ENCODE measurements at places on chromosomes 2 and 18.

- peak; percentile 70 for DNase-seq
Observed at GRCh38 chr2:206442833-206443734, at the start of gene ADAM23. Gene ADAM23, plus strand, starts transcription at chr2:206443532. Its CDS starts 335 bp downstream, at chr2:206443867.

DNA sequence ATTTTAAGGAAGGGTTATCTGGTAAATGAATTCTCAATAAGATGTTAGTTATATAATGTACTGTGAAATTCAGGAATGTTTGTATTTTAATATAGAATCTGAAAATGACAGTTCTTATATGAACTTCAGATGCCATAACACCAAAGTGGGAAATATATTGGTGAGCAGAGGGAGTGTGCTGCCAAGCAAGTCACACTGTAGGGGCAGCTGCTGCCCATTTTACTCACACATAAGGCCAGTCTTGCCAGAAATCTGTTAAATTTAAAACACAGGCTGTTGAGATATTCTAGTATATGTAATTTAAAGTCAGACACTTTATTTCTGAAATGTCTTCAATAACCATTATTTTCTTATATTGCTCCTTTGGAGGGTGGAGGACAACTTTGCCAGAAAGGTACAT is 34.6 kb upstream of the C1GALT1C1L start:
- no peak for DNase-seq

DNA sequence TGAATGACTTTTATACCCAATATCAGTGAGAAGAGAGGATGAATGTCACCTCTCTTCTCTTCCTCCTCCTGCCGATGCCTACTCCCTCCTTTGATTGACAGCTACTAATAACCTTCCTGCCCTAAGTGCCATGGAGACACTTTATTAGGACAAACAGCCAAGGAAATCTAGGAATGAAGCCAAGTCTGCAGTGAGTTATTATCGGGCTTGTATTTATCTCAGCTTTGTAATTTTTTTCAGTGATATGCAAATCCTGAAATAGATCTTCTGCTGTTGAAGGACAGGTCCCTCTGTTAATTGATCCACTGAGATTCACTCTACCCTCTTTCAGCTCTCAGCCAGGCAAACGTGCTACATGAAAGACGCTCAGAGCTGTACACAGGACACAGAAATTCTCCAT is 686.7 kb downstream of the TMEM182 start:
- DNase-seq: no peak

- no peak for DNase-seq
Observed at GRCh38 chr18:26930630-26931029, 65.1 kb upstream of the AQP4 start.

DNA sequence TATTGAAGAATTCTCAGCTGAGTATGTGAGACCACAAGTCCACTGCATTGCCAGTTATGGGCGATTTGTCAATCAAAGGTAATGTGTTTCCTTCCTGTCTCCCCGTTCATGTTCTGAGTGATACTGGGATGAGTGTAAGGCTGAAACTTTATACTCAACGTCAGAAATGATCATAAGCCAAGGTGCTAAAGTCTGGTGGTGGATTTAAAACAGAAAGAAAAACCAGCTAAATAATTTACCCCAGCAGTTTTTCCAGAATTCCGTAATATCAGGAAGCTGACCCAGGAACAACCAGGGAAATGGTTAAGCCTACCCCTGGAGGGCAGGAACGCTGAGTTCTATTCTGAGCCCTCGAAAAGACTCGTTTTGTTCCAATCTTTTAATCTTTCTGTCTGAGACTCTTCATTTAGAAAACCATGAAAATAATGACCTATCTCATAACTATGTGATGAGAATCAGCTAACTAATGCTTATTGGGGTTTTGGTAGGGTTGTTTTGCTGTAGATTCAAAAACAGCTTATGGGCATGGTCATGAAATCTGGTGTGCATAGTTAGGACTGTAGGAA is 149.6 kb downstream of the LAMA3 start:
- DNase-seq: no peak

DNA sequence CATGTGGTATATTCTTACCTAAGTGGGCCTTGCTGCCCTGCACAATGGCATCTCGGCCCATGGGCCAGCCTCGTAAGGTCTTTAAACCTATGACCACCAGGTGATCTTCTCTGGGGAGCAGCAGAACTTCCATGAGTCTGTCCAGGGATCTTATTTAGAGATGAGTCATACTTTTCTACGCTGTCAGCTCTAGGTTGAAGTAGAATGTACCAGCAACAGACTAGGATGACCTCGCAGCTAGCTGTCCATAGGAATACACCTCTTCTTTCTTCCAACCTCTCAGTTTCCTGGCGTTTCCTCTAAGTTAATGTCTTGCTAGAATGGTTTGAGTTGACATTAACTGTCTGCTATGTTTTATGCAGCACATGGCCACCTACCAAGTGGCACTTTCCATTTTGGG is 15.6 kb upstream of the CXCR4 start:
- no peak for DNase-seq

GRCh38 chr18:57426187-57426586 is 9.0 kb upstream of the ONECUT2 start:
- no peak for DNase-seq

DNA sequence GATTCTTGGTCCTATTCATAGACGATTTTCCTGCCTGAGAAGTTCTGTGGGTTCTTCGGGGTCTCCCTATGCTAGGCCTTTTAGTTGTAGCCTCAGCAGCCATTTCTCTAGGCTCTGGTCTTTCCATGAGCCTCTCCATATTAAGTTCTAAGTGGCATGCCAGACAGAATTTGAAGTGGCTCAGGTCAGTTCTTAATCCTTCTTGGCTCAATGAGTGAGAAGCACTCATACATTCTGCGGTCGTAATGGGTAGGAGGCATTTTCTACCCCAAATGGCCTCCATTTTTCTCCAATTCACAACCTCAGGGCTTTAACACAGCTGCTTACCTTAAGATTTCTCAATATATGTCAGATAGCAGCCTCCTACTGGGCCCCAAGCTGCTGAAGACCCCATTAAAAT is 405.3 kb upstream of the GALNT5 start:
- DNase-seq: no peak

- DNase-seq: no peak
Observed at GRCh38 chr18:12253027-12253426, 1.1 kb upstream of the CIDEA start.

GRCh38 chr2:179021258-179021657 is 28.7 kb downstream of the CCDC141 start:
- no peak for DNase-seq

DNA sequence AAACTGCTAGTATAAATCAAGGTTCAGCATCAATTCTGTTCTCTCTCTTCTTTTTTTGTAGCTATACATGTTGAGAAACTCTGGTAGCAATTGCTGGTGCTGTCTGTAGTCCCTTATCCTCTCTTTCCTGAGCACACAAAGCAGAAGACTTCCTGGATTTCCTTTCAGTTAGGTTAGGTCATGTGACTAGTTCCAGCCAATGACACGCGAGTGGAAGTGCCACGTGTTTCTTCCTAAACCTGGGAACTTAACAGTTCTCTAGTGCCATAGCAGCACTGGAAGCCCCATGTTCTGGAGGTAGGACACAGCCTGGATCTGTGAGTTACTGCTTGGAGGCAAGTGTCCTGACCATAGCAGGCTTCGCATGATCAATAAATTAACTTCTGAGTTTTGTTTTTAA is 125.9 kb downstream of the PLA2R1 start:
- no peak for DNase-seq

GRCh38 chr18:10526561-10526949 is 728 bp downstream of the NAPG start:
- no peak for DNase-seq

- DNase-seq: peak; percentile 83
Observed at GRCh38 chr2:241702155-241703031, 554 bp downstream of the ING5 start.

DNA sequence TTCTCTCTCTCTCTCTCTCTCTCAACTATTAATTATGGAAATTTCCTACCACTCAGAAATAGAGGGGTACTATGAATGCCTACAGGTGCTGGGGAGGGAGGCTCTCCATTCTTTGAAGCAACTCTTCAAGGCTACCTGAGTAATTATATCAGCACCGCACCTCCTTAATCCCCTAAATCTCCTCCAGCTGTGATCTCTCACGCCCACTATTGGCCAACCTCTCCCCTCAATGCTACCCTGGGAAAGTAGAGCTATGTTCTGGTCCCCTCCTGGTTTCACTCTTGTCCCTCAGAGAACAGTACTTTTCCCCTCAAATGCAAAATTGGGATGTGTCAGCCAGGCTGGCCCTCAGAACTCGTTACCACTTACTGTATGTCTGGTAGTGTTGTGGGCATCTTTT is 1.6 kb downstream of the MOCOS start:
- DNase-seq: no peak

DNA sequence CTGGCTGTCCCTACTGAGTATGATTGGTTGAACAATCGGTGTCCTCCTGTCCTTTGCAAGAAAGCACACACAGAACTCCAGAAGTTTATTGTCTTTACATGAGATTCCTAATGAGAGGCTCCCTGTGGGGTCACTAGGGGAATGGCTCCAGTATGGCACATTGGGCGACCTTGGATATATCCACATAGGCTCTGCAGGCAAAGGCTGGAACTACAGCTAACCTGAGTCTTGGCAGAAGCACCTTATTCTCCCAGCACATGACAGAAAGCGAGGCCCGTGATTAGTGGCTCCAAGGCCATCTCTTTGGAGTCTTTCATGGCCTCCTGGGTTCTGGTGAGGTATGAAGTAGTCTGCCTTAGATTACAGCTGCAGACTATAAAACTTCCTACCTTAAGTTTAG is 49.0 kb downstream of the ZDBF2 start:
- DNase-seq: no peak

- DNase-seq: no peak
Observed at GRCh38 chr2:66790651-66791181, 355.8 kb downstream of the MEIS1 start.

DNA sequence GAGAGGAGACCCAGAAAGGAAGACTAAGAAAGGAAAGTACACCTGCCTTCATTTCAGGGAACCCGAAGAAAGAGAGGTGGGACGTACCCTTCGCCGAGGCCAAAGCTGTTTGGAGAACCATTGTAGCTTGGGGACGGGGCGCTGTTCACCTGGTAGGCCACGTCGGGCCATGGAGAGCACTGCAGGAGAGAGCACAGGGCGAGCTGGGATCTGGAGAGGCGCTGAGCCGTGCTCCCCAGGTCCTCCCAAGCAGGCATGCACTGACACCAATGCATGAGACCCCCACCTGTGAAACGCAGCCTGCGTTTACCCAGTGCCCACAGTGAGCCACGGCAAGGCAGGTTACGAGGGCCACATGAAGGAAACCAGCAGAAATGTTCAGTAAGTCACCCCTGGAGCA is 45.5 kb downstream of the TFCP2L1 start:
- no peak for DNase-seq

DNA sequence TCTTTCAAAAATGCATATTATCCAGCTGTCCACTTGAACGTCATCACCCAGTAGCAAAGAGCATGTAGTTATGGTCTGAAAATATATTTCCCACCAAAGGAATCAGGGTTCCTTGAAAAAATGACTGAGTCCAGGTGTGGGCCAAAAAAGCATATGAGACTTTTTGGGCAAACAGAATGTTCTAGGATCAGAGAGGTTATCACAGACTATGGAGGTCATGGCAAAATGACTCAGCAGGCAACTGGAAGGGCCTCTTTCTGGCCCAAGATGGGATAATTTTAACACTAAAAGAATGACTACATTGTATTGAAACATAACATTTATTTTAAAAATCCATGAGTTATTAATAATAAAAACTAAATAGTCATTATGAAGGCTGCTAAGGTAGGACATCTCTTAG is 77.1 kb downstream of the COBLL1 start:
- no peak for DNase-seq

DNA sequence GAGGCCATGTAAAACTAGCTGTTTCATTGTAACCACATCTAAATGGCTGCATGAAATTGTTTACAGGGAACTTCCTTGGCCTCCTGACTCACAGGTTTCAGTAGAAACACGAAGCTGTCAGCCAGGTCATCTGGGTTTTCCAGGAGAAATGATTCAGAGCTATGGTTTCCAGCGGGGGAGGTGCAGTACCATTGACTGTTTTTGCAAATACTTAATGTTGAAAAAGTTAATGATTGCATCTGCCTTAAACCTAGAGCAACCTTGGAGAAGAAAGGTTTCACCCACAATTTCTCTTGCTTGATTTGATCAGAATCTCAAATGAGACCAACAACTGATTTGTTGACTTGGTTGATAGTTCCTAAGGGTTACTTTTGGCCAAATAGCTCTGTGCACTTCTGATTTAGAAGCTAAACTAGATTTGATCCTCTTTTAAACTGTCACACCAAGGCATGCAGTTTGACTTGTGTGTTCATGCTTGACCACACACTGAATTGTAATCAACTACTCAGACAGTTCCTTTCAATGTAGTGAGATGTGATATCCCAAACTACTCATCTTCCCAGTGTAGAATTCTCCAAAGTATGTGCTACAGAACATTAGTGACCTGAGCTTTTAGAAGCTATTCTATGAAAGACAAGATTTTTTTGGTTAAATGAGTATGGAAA is 193.5 kb upstream of the CHST9 start:
- DNase-seq: no peak

DNA sequence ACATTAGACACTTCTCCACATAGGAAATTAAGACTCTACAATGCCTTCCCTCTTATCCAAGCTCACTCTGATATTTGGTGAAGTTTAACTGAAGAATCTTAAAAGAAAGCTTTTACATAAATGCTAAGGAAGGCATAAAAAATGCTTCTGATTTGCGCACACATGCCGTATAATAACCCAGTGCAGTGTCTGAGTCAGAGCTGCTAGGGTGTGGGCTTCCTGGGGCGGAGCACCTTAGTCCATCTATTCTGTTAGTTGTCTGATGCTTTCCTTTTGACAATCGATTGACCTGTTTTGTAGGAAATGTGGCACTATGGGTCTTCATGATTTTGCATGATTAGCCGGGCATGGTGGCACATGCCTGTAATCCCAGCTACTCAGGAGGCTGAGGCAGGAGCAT is 231.5 kb downstream of the AFF3 start:
- no peak for DNase-seq

- peak; percentile 65 for DNase-seq
Observed at GRCh38 chr2:232521959-232522622, 1.9 kb downstream of the PRSS56 start.

DNA sequence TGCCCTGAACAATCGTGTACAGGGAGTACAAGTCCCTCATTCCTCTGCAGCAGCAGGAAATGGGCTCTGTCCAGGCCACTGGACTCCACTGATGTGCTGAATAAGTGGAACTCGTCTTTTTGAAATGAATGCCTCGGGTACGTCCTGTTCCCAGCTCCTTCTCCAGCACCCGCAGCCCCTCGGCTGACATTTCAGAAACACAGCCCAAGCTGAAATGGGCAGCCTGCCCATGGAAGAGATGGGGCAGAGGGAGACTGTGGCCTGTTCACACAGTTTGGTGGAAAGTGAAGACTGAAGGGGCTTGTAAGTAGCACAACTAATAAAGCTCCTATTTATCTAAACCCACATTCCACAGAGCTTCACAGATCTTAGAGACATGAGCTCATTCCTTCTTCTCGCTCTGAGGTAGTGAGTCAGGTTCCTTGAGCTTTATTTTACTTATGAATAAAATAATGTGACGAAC is 498.6 kb downstream of the TXNL1 start:
- DNase-seq: peak; percentile 26

Measured in C1 segment of cervical spinal cord (tissue), 14 donors.